ENCODE measurements at places on chromosomes 5 and 9.
A peak's percentile ranks its signal among the peaks of the same experiment; 100 is the strongest.

DNA sequence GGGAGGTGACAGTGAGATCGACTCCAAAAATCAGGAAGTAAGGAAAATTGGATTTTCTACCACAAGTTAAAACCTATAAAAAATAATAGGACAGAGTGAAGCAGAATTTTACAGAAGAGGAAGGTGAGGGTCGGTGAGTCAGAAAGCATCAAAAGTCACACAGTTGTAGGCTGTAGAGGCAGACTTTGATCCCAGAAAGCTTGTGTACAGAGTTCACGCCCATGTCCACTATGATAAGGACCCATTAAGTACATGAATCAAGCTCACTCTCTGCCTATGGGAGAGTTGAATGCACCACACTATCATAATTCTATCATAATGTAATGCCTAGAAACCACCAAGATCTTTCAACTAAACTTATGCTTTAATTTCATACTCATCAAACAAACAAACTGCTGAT lies 291.2 kb downstream of the PRELID2 start:
- no peak for DNase-seq
- H3K4me1 ChIP-seq = peaks cover 13% of the 10 kb centered on the region
- H3K27ac ChIP-seq = no peak overlapping the region
- no peak overlapping the region for H3K4me3 ChIP-seq
- H3K27me3 ChIP-seq = no peaks in the 10 kb centered on the region
- no peaks in the 10 kb centered on the region for H3K36me3 ChIP-seq

GRCh38 chr9:74304598-74304997 lies 192.5 kb upstream of the RORB start:
- no peak overlapping the region for H3K27ac ChIP-seq
- DNase-seq = no peak
- H3K36me3 ChIP-seq = no peaks in the 10 kb centered on the region
- no peak overlapping the region for H3K4me3 ChIP-seq
- H3K4me1 ChIP-seq = no peaks in the 10 kb centered on the region
- H3K27me3 ChIP-seq = no peaks in the 10 kb centered on the region

DNA sequence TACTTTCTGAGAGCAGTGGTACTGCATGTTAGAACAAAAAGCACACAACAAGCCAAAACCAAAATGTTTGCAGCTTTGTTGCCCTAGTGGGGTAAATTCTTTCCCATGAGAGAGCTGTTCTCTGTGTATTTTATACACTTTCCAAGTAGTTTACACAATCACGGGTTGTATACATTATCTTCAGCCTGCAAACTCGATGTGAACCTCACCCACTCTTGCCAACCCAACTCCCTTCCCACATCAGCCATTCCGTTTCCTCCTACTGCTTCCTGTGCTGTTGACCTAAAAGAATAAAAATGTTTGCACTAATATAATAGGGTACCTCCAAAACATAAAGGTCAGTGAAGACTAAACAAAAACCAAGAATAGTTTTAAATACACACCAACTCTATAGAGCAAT lies 47.0 kb downstream of the IQGAP2 start:
- H3K27ac ChIP-seq = no peak overlapping the region
- no peaks in the 10 kb centered on the region for H3K36me3 ChIP-seq
- H3K27me3 ChIP-seq = peaks cover 7% of the 10 kb centered on the region
- no peak overlapping the region for H3K4me3 ChIP-seq
- DNase-seq = no peak

DNA sequence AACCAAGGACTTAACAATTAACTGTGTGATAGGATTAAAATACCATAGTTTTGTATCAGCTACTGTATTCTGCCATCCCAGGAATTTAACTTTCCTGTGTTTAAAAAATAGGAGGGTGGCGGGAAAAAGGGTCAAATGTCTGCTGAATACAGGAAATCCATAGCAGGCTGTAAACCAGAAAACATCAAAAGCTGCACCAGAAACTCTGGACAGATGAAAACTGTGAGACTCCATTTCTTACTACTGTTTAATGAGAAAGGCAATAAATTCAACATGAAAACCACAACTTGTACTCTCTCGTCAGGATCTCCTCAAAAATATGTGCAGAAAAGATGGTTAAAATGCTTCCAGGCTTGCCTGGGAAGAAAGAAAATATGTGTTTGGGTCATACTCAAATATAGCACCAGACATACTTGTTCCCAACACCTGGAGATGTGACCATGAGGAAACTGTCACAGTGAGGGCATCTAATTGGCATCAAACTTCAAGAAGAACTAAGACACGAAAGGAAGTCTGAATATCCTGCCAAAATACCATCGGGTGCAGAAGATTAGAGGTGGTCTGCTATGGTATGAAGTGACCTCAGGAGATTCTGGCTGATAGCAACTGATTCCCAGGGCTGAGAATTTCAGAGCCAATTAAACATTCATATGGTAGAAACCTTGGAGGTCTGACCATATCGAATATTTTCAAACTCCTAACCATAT lies 164.7 kb upstream of the TARS1 start:
- DNase-seq = peak; percentile 25
- H3K36me3 ChIP-seq = no peaks in the 10 kb centered on the region
- peaks cover 54% of the 10 kb centered on the region for H3K4me1 ChIP-seq
- H3K4me3 ChIP-seq = peak overlapping the region; percentile 11
- no peaks in the 10 kb centered on the region for H3K27me3 ChIP-seq

- peaks cover 3% of the 10 kb centered on the region for H3K27me3 ChIP-seq
- no peaks in the 10 kb centered on the region for H3K4me1 ChIP-seq
- no peak overlapping the region for H3K4me3 ChIP-seq
- no peaks in the 10 kb centered on the region for H3K36me3 ChIP-seq
These were observed 317.2 kb downstream of the DEPDC1B start for GRCh38 chr5:60382716-60383115.

Data from HFFc6 (cell line).